MG63 (cell line): ENCODE measurements at places on chromosomes 2 and 18. TPM values are rescaled to one million over a fixed set of nuclear protein-coding genes. Genes with fewer than 3 reads are reported as not detected.

The DSG2 gene
- total RNA-seq: 8.8 and 12.7 TPM in 2 replicates

DNA sequence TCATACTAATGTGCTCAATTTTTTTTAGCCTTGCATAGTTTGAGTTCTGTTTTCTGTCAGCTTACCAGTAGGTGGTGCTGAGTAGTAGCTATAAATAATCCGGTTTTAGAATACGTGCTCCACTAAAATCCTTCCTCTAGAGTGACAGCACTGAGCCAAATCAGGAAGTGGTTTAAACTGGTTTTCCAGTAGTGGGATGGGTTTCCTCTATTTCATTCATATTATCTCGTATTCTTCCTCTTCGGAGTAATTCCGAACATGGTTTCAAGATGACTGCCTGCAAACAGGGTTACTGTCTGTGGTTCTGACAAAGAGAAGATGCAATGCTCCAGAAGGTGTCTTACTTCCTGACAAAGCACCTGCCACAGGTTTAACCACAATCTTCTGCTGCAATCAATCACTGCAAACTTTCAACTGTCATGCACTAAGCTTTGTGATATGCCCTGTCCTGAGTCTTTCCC lies 496.9 kb upstream of the VRK2 start:
- DNase-seq: no peak

GRCh38 chr18:57209713-57210106 lies 62.8 kb downstream of the BOD1L2 start:
- DNase-seq: no peak

DNA sequence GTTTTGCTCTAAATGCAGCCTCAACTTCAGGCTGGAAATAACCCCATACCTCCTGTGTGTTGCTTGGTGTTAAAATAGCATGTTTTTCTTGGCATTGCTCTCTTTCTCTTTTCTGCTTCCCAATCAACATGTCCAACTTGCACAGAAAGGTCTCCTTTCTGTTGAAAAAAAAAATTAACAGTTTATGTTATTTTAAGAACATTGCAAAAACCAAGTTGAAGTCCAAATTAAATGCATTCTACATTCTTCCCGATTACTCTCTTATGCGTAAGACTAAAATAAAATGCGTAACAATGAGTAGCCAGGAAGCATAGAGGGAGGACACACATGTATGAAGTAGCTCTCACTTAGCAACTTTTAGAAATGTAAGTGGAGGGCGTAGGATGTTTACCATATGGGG lies 1406.1 kb upstream of the NXPH2 start:
- no peak for DNase-seq

DNA sequence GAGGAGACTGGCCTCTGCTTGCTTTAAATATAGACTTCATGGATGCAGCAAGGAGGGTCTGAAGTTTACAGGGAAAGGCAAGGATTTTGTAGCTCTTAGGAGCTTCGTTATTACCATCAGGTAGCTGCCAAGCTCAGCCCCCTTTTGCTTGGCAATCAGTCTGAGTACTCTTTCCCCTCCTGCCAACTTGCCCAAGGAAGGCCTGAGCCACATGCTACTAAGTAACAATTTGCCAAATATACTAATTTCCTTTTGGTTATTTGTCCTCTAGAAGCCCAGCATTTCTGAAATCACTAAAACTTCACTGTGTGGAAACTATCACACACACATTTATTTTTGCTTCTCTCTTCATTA lies 85.5 kb upstream of the ITPRID2 start:
- peak; percentile 75 for DNase-seq

DNA sequence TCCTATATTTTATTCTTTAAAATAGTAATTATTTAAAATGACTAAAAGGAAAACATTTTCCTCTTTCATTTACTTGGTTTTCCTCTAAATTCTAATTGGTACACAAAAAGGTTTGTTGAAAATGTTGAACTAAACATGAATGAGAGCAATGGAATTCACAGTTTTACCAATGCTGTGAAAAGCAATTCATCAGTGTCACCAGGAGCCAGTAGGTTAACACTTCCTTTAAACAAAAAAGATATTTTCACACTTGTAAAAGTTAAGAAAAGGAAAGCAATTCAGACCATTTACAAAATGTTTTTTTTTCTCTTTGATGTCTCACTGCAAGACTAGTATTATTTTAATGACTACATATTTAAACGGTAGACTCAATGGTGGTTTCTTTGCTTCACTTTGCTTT lies 341.6 kb downstream of the RIT2 start:
- DNase-seq: no peak
